D721Med (cell line): ENCODE measurements at places on chromosomes 11 and 22.
A peak's percentile ranks its signal among the peaks of the same experiment; 100 is the strongest.

DNA sequence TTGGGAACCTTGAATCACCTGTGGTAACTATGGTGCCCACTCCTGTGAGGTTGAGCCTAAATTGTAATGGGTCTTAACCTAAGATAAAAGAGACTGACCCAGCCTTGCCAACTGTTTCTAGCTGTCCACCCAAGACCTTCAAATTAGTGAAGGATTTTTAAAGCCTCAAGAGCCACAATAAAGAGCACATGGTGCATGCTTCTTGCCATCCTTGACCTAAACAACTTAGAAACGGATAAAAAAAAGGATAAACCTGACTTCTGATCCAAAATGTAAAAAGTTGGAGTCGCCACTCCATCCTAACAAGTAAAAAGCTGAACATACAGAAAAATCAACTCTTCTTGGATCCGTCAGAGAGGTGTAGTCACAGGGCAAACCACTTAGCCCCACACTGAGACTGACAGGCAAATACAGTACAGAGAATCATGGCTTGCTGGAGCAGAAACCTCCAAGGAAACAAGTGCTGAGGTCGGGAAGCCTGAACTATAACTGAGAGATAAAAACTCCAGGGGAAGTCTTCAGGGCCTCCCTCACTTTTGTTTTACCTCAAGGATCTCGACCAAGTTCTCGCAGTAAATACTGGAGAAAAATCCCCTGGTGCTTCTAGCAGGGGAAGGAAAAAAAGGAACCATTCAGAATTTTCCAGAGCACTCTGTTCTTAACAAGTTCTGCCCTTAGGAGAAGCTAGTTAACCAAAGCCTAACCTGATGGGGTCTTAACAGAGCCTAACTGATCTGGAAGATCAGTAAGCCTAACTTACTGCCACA is 16.3 kb downstream of the ENTHD1 start:
- no peak for DNase-seq

GRCh38 chr22:25492841-25493734 is 71.4 kb upstream of the GRK3 start:
- DNase-seq, result peak; percentile 29

DNA sequence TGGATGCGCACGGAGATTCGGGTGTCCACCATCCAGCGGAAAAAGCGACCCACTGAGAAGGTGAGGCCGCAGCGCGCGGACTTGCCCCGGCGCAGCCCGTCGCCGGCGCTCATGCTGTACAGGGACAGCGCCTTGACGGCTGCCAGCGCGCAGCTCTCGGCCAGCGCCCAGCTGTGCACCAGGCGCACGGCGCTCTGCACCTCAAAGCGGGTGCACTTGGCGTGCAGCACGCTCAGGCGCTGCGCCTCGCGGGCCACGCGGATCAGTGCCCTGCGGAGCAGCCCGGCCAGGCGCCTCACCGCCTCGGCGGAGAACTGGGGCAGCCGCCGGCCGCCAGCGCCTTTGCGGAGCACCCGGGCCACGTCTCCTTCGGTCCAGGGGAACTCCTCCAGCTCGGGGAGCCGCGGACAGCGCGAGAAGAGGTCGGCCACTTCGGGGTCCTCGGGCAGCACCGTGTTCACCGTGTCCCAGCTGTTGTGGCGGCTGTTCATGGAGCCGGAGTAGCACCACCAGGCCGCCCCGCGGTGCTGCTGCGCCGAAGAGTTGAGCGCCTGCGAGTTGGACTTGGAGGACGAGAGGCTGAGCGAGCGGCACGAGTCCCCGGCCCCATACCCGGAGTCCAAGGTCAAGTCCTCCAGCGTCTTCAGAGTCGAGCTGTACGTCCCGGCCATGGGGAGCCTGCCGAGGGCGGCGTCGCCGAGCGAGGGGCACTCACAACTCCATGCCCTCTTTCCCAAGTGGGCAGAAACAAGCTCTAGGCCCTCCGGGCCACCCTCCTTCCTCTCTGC is 703 bp downstream of the ABTB2 start:
- DNase-seq, result no peak

GRCh38 chr22:17566776-17567175 is 3.5 kb downstream of the SLC25A18 start:
- DNase-seq, result no peak

DNA sequence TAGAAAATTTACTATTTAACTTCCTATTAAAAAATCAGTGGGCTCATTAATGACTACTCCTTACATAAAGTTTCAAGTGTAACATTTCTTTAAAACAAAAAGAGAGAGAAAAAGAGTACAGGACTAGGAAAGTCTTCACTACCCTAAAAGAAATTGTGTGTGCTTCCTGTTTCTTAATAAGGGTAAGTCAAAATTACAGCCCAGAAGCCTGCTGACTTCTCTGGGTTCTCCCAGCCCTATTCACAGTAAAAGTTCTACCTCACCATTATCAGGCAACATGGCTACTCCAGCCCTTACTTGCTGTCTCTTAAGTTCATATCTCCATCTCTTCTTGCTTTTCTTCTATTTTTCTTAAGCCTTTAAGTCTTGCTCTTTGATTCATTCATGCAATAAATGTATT is 20.3 kb upstream of the ZC3H12C start:
- DNase-seq, result no peak
